GM12891 (cell line): ENCODE measurements at places on chromosomes 12 and 14.

DNA sequence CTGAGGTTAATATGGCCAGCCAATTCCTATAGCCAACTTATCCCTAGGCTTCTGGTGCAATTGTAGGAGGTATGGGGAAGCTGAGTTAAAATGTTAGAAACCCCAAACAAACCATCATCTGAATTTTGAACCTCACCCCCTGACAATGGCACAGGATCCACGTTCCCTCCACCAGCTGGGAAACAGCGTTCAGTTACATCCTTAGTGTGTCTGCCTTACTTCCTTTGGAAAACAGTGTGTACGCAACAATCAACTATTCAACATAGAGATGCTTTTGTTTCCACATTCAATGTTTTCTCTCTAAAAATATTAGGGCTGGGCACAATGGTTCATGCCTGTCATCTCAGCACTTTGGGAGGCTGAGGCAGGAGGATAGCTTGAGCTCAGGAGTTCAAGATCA is 203.4 kb downstream of the TTC7B start:
- no peak for DNase-seq

DNA sequence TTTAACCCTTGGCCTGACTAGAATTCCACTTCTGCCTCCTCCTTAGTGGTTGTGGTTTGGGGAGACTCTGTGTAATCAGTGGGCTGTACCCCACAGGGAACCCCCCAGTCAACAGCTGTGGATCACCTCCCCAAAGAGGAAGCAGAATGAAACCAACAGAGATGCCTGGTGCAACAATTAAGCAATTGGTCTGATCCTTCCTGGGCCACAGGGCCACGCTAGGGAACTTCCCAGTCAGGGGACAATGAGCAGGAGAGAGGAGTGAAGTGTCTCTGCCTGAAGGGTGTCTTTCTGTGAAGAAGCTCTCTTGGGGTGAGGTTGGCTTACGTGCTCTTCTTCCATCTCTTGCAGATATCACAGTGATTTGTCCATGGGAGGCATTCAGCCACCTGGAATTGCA is 8.2 kb downstream of the PDE6H start:
- DNase-seq = no peak

GRCh38 chr14:106845286-106846087 is 1319.1 kb downstream of the TMEM121 start:
- DNase-seq = no peak

DNA sequence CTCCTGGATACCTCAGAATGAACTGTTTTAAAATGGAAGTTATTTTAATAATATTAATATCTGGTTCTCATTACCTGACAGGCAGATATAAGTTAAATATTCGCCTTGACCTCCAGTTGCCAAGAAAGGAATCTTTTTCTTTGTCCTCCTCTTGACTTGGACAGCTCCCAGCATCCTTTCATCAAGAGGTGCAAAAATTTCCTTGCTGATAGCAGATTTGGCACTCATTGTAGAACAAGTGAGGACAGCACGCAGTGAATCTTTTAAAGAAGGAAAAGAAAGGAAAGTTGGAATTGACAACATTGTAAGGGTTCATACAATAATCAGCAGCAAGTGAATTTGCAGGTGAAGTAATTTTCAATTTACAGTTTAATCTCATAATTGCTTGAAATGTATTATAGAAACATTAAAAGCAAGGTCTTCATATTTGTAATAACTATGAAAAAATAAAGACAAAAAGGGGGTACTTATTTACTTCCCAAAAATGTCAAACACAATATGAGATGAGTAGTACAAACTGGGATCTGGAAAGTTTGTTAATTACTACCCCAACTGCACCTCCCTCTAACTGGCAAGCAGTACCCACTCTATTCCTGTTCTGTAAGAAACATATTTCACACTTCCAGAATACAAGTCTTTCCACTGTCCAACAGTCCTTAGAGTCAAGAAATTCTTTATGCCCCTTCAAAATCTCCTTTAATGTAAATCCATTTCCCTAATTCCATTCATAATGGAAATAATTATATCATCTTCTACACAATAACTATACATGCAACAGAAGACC is 75.2 kb downstream of the STXBP6 start:
- no peak for DNase-seq

GRCh38 chr14:93950948-93951634 is 23.9 kb downstream of the FAM181A start:
- no peak for DNase-seq

- no peak for DNase-seq
Observed at GRCh38 chr12:1799051-1799881, 21.1 kb upstream of the LRTM2 start.

GRCh38 chr14:61516964-61517653 is 178.2 kb upstream of the HIF1A start:
- no peak for DNase-seq

DNA sequence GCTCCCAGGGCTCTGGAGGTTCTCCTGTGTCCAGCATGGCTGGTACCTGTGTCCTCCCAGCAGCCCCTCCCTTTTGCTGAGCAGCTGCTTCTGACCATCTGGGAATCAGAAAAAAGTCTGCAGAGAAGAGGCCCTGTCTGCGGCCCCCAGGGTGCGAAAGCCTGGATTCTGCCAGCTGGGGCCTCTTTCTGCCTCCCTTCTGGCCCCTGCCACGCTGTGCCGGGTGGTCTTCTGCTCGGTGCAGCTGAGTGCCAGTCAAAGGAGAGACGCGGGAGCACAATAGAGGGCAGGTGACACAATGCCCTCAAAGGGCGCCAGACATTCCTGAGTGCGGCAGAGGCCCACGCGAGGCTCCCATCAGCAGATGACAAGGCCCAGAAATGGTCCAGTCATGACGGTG is 12.6 kb downstream of the BTBD6 start:
- no peak for DNase-seq

DNA sequence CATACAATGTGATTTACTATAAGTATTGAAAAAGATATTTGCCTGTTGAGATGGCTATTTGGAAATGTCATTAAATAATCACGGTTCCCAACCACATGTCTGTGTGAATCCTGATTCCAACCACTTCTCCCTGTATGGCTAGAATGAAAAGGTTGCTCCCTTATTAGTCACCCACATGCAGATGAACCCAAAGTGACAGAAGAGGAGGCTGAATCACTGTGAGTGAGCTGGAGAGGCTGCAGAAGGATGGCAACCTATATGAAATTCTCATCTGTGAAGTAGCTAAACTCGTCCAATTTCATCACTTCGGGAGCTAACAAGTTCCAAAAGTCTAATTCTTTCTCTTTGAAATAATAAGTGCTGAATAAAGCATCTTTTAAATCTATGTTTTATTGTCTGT is 300.5 kb downstream of the PRKD1 start:
- no peak for DNase-seq

GRCh38 chr14:20606190-20606901 is 15.2 kb upstream of the RNASE12 start:
- no peak for DNase-seq

GRCh38 chr14:60102389-60102788 is 10.7 kb downstream of the PCNX4 start:
- DNase-seq = no peak

GRCh38 chr14:64755781-64756221 is 51.6 kb downstream of the PLEKHG3 start:
- no peak for DNase-seq

GRCh38 chr14:91290986-91291385 is 46.5 kb upstream of the GPR68 start:
- no peak for DNase-seq

GRCh38 chr14:55580470-55581341 is 699 bp downstream of the KTN1 start:
- DNase-seq = peak; percentile 33

DNA sequence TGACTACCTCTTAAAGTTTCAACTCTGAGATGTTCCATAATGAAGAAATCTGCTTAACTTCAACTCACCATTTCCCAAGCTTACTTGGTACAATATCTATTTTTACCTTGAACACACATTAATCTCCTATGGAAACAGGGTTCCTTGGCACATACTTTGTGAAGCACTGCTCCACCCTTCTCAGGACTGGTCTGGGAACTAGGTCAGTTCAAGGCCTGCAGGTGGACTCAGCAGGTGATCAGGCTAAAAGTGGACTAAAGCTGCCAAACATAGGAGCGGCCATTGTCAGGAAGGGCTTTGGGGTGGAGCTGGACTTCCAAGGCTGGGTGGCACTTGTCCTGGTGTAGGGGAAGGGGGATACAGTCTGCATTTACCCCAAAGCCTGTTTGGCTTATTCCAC is 202.3 kb downstream of the NUAK1 start:
- DNase-seq = no peak

DNA sequence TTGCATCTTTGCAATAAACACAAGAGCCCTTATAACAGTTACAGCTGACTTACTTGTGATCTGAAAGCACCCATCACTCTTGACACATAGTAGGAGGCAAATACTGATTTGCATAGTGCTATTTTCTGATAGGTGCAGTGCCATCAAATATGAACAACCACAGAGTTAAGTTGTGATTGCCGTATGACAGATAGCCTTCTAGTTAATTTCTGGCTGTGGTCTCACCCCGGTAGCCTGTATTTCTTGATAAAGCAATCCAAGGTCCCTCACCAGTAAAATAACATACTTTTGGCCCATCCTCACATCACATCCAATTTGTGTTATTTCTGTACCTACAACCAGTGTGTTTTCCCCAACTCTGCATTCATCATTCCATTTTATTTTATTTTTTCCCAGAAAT is 23.3 kb upstream of the STYK1 start:
- no peak for DNase-seq

DNA sequence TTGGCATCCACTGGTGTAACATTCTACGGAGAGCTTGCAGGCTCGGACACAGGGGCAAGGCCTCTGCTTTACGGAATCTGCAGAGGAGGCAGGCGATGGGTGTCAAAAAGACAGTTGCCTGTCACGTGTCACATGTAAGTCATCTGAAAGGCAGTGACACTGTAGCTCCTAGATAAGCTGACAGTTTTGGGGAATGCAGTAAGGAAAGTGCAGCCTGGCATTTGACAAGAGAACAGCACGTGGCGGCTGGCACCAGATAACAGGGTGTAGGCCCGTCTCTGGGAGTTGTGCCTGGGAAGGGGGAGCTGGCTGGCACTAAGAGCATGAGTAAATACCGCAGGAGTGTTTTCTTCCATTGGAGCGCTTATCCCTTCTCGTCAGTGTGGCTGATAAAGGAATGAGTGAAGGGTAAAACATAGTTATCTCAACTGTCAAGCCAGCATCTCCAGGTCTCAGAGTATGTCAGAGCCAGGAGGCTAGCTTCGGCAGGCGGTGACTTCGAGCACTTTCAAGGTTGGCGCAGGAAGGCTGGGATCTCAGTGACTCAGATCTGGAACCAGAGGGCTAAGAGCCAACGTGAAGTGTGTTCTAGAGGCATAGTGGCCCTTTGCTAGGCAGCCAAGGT is 26.1 kb downstream of the ADCK1 start:
- no peak for DNase-seq

- DNase-seq = peak; percentile 16
Observed at GRCh38 chr14:35814371-35815005, 5.4 kb upstream of the RALGAPA1 start.

- no peak for DNase-seq
Observed at GRCh38 chr14:25231004-25231403, 181.1 kb upstream of the STXBP6 start.
